ENCODE measurements at places on chromosomes 16 and 17. TPM values are rescaled to one million over a fixed set of nuclear protein-coding genes. Genes with fewer than 3 reads are reported as not detected.

DNA sequence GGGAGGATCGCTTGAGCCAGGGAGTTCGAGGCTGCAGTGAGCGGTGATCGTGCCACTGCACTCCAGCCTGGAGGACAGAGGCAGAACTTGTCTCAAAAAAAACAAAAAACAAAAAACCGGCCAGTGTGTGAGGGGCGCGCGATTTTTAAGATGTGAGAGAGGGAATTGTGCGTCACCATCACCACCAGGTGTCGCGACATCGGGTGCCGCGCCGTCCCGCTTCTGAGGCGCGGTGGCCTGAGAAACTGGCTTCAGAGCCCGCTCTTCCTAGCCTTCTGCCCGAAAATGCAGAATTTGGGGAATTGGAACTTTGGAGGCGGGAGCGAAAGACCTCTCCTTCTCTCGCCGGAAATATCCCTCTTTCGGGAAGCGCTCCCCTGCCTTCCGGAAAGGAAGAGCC is 524.8 kb downstream of the KCNJ18 start:
- no peak for DNase-seq

CTRL gene
- polyA plus RNA-seq: 0.66 TPM

OTOP3 gene
- not detected for polyA plus RNA-seq

GRCh38 chr16:31333686-31334649 is 21.0 kb upstream of the ITGAX start:
- peak; percentile 42 for DNase-seq

KRT14 gene
- polyA plus RNA-seq: 0.11 TPM

IL17C gene
- not detected for polyA plus RNA-seq

DNA sequence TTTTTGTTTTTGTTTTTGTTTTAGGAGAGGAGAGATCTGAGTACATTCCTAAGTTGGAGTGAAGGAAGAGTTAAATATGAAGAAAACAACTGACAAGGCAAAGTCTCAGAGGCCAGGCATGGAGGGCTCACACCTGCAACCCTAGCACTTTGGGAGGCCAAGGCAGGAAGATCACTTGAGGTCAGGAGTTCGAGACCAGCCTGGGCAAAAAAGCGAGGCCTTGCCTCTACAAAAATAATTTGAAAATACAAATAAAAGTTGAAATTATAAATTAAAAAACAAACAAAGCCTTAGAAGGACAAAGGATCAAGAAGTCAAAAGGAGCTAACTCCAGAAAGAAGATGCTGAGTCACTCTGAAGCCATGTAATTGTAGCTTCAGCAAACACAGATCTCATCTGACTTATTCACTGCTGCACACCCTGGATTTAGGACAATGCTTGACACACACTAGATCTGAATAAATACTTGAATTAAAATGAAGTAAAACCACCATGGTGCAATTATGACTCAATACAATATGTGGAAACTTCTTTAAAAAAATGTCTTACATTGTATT is 9.1 kb downstream of the CEP20 start:
- no peak for DNase-seq

DNA sequence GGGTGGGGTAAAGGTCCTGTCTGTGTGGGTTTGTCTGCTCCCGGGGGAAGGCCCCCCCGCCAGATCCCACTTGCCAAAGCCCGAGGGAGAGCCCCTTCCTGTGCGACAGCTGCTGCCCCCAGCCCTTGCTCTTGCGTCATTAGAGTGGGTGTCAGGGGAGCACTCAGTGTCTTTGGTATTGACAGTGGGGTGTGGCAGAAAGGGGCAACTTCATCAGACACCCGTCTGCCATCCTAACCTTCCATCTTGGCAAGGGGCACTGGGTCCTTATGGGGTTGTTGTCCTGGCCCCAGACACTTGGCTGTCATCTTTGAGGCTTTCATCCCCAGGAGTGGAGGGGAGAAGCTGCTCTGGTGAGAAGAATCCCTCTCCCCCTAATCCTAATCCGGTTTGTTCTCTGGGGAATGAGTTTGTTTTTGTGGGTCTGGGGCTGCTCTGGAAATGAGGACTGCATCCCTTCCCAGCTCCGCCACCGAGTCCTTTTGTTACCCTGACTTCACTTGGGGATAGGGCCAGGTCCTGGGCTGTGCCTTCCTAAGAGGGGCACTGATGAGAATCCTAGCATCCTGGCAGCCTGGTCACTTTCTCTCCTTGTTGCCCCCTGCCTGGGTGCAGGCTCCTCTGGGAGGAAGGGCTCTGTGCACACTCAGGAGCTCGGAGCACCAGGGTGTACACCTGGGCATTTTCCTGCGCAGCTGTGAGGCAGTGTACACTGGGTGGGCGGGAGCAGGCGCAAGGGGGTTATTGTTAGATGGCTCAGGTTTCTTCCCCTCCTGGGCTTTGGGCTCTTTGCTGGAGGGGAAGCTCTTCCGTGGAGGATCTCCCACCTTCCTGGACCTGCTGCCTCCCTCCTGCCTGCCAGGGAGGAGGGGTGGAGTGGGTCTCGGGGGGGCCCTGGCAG is 21.1 kb downstream of the GJD3 start:
- DNase-seq: peak; percentile 63

- no peak for DNase-seq
Observed at GRCh38 chr16:82134846-82135245, 35.2 kb downstream of the MPHOSPH6 start.

SLC52A1 gene
- not detected for polyA plus RNA-seq

Measured in right cardiac atrium (tissue), 5 donors.